ENCODE measurements at places on chromosomes 3 and 15.

DNA sequence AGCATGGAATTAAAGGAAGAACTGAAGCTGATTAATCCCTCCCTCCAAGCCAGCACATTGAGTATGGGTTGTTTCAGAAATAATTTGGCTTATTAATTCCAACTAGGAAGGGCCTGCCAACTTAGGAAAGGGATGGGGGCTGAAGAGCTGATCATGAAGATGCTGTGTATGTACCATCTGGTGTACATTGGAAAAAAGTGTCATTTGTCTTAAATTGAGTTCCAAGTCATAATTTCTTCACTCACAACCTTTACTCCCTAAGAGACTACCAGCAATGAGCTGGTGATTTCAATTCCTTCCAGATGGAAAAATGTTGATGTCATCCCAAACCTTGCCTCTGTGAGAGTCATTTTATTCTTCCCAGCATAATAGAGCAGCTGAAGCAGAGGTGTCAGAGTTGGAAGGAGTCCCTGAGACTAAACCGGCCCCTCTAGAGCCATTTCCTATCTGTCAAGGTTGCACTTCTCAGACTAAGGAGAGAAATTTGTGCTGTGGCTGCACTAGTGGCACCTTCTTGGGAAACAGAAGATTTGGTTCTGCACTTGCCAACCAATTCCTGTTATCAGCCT lies 79.4 kb downstream of the GTPBP8 start:
- no peak for DNase-seq

DNA sequence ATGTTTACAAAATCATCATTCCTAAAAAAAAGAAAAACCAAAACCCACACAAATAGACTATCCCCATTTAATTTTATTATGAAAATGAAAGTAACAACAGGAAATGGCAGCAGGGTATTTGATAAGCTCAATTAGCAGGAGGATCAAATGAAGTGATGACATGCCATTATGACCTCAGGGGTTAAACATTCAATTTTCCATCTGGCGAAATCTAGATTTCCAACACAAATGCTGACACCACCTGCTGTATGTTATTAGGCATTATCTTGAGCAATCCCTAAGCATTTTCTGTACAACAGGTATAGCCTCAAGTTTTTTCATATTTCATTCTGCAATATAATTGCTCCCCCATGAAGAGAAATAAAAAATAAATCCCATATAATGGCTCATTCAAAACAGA lies 57.1 kb downstream of the SHQ1 start:
- DNase-seq, result no peak

DNA sequence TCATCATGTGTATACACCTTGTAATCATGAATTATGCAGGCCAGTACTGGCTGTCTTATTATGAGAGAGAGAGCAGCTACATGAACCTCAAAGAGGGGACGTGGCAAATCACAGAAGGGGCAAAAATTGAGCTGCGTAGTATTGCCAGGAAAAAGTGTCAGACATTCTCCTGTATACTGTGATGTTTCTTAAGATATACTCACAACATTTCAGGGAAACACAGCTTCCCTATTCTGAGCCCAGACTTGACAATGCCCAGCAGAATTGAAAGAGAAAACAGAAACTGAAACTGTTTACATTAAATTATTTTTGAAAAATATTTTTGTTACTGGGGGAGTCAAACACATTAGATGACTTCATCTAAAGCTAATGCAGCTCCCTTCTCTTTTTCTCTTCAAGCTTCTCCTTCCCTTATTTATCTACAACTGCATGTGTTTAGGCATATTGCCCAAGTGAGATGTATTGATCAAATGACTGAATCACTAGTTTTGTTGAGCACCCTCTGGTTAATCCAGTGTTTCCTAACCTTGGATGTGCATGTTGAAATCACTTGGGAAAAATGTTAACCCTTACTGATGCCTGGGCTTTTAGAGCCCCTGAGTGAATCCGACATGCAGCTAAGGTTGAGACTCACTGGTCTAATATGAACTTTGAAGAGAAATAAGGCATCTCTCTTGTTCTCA lies 39.5 kb downstream of the CADPS start:
- no peak for DNase-seq

GRCh38 chr3:126928921-126929474 lies 53.9 kb upstream of the PLXNA1 start:
- DNase-seq, result no peak

- no peak for DNase-seq
These were observed 341.5 kb downstream of the EPHB1 start for GRCh38 chr3:135136361-135137100.

- DNase-seq, result no peak
These were observed 27.3 kb downstream of the KLF13 start for GRCh38 chr15:31353931-31354330.

GRCh38 chr15:51444112-51444511 lies 102.7 kb downstream of the GLDN start:
- no peak for DNase-seq

- DNase-seq, result no peak
These were observed at the start of gene LTK for GRCh38 chr15:41513506-41514227. LTK (minus strand) TSS chr15:41513827; CDS start chr15:41513709, 118 bp downstream.

- no peak for DNase-seq
These were observed 88.0 kb upstream of the GOLIM4 start for GRCh38 chr3:168183774-168184173.

DNA sequence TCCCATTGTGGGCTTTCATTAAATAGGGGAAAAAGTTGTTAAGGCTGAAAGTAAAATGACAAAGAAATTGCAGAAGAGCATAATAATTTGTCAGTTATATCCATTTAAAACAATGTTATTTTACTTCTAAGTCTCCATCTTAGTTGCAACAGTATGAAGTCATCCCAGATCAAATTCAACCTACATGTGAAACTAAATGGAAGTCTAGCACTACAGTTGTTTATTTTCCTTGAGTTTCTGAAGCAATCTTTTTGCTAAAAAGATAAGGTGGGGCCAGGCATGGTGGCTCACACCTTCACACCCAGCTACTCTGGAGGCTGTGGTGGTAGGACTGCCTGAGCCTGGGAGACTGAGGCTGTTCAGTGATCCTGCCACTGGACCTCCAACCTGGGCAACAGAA lies 80.2 kb downstream of the DPH6 start:
- DNase-seq, result no peak

GRCh38 chr3:97835761-97836160 lies 13.9 kb downstream of the CRYBG3 start:
- DNase-seq, result no peak

DNA sequence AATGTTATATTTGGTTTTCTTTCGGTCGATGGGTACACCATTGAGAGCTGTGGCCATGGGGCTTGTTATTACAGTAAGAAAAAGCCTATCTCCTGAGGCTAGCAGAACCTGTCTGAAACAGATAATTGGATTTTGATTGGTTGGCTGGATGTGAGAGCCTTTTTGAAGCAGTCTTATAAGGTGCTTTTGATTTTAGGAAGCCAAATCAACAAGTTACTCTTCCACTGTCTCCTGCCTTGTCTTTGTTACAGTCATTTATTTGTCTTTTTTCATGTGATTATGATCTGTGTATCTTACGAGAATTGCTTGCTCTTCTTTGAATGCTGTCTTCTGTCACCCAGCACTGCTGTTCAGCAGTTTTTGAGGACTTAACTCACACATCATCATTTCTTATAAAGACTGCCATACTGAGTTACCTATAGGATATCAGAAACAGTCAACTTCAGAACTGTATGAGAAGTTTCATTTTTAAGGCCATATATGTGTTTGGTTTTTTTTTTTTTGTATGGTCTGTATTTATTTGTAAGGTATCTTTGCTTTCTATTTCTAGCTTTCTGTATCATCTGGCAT lies 51.1 kb downstream of the MEF2A start:
- DNase-seq, result no peak

- DNase-seq, result no peak
These were observed 177.6 kb upstream of the BCL6 start for GRCh38 chr3:187922704-187923416.

GRCh38 chr3:194198938-194199337 lies 63.0 kb downstream of the HES1 start:
- no peak for DNase-seq

- no peak for DNase-seq
These were observed 42.7 kb downstream of the HEG1 start for GRCh38 chr3:125013095-125013494.

- no peak for DNase-seq
These were observed 2.1 kb downstream of the PBRM1 start for GRCh38 chr3:52683611-52684010.

DNA sequence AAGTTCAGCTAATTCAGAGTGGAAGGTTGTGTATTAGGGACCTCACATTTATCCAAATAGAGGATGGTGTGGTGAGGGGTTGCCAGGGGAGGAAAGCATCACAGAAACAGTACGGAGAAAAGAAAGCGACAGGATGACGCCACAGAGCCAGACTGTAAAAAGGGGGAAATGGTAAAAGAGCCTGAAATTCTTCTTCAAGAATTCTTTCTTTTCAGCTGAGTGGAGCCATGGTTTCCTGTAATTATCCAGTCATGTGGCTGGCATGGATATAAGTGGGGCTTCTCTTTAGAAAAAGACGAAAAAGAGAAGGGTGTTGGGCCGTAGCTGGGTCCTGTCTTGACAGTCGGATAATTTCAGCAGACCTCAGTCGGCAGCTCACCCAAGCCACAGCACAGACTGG lies 24.5 kb upstream of the PSMD6 start:
- DNase-seq, result no peak

- no peak for DNase-seq
These were observed 175.0 kb downstream of the ATP10A start for GRCh38 chr15:25688166-25688565.

- no peak for DNase-seq
These were observed 21.0 kb upstream of the ATP2B2 start for GRCh38 chr3:10526366-10526765.

GRCh38 chr3:69983546-69984265 lies 15.8 kb upstream of the SAMMSON start:
- no peak for DNase-seq

DNA sequence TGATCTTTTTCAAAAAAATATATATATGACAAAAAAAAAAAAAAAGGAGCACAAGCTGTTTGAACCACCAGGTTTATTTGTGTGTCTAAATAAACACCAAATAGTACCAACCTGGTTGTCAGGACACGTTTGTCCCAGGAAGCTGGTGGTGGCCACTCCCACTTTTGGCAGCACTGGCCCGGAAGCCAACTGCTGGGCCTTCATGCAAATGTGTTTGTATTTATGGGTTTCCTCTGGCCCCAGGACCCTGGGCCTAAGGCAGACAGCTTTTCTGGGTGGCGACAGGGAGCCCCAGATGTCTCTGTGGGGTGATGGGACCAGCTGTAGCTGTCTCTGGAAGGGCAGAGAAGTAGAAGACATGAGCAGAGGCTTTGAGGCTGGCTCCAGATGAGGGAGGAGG lies 31.6 kb downstream of the PRKCD start:
- DNase-seq, result no peak

- no peak for DNase-seq
These were observed 6.5 kb upstream of the CRYBG3 start for GRCh38 chr3:97815149-97815917.

DNA sequence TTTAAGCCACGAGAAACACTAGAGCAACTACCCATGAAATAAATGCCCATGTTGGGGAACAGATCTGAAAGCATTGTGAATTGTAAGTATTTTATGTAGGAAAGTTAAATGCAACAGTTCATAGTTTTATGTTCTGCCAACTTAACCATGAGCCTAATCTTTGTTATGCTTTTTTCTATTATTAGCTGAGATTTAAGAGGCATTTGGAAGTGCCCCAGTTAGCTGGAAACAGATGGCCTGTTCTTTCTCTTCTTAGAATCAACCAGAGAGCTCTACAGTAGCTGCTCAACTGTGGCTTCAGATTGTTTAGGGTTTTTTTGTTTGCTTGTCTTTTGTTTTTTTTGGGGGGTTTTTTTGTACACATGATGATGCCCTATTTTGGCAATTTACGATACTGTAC lies 284.4 kb downstream of the KCNH8 start:
- DNase-seq, result no peak

GRCh38 chr3:46576879-46577278 lies 10.8 kb upstream of the LRRC2 start:
- DNase-seq, result no peak

GRCh38 chr3:8519774-8520448 lies 18.3 kb downstream of the LMCD1 start:
- no peak for DNase-seq

DNA sequence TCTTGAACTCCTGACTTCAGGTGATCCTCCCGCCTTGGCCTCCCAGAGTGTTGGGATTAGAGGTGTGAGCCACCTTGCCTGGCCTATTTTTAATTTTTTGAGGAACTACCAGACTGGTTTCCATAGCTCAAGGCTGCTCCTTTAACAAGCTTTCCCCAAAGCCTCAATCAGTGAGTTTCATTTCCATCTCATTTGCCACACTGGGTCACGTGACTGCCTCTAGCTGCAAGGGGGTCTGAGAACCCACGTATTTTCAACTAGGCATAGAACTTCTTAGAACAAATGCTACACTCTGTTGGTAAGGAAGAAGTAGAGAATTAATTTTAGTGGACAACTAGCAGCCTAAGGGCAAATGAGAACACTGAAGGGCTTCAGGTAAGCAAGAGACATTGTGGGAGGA lies 3.1 kb upstream of the CD276 start:
- DNase-seq, result no peak

- DNase-seq, result no peak
These were observed 49.1 kb downstream of the CA12 start for GRCh38 chr15:63332367-63333124.

- DNase-seq, result no peak
These were observed 25.7 kb downstream of the SPATA12 start for GRCh38 chr3:57086201-57086600.

DNA sequence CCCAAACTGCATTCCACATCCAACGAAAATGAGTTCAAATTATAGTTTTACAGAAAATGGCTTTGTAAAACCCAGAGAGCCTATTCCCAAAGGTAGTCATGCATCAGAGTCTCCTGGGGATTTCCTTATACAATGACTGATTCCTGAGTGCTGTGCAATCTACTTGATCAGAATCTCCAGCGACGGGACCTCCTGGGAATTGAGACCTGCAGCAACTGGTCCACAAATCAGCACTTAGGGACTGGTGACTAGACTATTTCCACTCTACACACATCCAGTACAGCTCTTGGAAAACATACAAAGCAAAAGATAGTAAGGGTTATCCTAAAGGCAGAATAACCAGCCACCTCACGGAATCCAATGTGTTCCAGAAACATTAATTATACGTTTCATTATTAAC lies 871.0 kb upstream of the CFAP20DC start:
- no peak for DNase-seq

DNA sequence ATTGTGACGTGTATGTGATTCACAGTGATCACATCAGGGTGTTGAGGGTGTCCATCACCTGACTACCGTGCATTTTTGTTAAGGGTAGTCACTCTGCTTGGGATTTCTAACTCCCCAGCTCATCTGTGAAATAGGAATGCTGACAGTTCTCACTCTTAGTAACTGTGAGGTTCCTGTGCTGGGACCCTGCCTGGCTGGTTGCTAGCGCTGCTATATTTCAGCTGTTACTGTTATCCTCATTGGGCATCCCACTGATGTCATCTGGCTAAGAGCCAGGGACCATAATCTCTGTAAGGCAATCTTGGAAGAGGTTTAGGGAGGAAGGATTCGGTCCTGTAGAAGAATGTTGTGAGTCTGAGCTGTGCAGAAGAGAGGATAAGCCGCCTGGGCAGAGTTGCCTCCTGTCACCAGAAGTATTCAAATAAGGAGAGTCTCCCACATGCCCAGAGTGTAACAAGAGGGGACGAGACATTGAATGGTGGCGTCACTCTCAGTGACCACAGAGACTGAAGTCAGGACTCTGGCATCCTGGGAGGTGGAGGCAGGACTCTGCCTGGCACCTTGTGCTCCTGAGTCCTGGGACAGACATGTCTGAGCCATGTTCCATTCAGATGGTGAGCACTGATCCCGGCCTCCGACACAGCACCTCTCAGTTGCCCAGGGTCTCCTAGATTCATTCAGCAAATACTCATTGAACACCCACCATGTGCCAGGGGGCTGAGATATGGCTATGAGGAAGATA lies 52.2 kb downstream of the FBLN2 start:
- DNase-seq, result no peak

Measured in NCI-H2081 treated with DMSO at 0.1 percent for 48 hours (cell line).